MCF 10A (cell line): ENCODE measurements at places on chromosomes 12 and 14.

DNA sequence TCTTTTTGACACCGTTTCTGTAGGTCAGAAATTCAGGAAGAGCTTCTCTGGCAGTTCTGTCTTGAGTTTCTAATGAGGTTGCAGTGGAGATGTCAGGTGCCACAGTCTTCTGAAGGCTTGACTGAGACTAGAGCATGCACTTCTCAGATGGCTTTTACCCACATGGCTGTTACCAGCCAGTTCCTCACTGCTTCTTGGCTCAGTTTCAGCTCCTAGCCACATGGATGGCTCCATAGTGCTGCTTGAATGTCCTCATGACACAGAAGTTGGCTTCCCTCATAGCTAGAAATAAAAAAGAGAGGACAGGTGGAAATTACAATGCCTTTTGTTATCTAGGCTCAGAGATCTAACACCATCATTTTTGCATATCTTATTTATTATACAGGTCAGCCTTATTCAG lies 38.1 kb upstream of the SLC2A13 start:
- no peak for DNase-seq

- no peak for DNase-seq
These were observed 2.2 kb downstream of the CRADD start for GRCh38 chr12:93679308-93679925.

DNA sequence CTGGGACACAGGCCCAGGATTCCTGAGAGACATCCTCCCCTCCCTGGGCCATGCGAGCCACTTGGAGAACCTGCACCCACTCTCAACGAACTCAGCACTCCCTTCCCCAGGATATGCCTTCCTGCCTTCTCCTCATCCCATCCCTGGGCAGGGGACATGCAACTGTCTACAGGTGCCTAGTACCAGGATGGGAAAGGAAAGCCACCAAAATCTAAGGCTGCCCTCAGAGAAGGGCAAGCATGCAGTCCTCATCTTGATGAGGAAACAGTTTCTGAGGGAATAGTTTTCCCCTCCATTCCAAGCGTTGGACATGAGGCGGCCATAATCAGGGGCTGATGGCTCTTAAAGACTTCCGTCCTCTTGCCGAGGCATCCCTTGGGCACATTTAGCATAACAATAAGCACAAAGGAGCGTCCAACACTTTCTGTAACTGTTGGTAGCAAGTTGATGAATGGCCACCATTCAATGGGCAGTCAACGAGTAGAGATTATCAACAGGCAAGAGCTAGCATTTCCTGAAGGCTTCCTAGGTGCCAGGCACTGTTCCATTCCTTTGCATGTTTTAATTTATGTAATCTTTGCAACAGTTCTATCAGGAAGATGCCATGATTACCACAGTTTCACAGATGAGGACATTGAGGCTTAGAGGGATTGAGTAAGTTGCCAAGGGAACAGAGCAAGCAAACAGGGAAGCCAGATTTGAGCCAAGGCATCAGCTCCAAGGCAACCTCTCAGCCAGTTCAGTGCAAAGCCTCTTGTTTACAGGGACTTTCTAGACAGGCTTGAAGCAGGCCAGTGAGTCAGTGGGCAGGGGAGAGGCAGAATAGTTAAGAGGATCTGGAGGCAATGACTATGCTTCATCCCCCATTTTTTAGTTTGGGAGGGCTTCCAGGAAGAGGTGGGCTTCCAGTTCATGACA lies 105.1 kb downstream of the SINHCAF start:
- DNase-seq, result peak; percentile 17

- DNase-seq, result peak; percentile 59
These were observed 43.0 kb upstream of the TSPAN9 start for GRCh38 chr12:3034067-3034750.

GRCh38 chr12:114976372-114976771 lies 292.4 kb upstream of the TBX3 start:
- no peak for DNase-seq

GRCh38 chr12:38998887-38999482 lies 93.6 kb upstream of the CPNE8 start:
- DNase-seq, result no peak

GRCh38 chr14:92942576-92942975 lies 19.6 kb downstream of the CHGA start:
- DNase-seq, result no peak

DNA sequence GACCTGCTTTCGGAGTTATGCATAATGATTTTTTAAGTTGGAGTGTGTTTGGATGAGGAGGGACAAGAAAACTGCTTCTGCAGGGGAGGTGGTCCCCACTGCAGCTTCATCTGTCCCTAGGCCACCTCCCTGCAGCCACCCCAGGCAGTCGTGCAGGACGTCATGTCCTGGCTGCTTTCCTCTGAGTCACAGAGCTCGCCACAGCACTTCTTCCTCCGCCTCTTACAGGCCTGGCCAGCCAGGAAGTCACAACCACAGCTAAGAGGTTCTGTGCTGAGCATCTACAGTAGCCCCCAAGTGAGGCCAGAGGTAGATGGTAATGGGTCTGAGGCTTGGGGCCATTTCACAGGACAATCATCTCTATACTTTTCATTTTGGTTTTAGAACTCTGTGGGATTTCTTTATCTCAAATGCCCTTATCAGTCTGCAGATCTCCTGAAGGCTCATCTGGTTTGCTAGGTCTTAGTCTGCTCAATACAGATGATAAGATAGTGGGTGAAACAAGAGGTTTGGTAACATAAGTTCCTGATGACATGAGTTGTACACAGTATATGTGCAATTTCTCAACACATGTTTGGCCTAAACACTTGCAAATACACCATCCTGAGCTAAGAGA lies 106.4 kb downstream of the ARF6 start:
- DNase-seq, result peak; percentile 76

DNA sequence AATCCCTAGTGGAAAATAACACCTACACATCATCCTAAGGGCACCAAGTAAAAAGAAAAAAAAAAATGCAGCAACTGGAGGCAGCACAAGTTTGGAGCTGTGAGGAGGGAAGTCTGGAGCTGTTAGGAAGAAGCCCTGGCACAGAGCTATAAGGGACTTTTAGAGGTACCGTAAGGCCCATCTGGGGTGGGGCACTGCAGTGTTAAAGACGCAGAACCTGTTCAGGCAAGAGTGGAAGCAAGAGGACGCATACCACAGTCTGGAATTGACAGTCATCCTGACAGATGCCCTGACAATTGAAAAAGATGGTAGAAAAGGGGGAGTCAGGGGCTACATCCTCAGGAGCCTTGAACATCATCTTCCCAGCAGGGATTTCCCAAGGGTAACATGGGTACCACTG lies 195.9 kb upstream of the PLEKHG7 start:
- no peak for DNase-seq

GRCh38 chr12:53131844-53132243 lies 28.6 kb downstream of the SOAT2 start:
- no peak for DNase-seq

DNA sequence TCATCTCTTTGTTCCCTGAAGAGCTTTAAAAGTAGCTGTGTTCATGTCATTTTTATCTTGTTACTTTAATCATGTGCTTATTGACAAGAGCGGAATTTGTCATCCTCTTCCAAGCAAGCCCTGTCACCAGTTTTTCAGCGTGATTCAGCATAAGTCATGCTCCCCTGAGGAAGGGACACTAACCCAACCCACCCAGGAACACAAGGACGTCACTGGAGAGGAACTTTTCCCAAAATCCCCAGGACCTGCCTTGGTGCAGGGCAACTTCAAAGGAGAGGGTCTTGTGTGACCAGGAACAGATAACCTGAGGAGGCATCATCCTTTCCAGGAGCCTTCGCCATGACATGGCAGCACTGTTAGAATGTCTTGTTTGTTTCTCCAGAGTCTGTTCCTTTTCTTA lies 107.1 kb upstream of the DIO3 start:
- no peak for DNase-seq

DNA sequence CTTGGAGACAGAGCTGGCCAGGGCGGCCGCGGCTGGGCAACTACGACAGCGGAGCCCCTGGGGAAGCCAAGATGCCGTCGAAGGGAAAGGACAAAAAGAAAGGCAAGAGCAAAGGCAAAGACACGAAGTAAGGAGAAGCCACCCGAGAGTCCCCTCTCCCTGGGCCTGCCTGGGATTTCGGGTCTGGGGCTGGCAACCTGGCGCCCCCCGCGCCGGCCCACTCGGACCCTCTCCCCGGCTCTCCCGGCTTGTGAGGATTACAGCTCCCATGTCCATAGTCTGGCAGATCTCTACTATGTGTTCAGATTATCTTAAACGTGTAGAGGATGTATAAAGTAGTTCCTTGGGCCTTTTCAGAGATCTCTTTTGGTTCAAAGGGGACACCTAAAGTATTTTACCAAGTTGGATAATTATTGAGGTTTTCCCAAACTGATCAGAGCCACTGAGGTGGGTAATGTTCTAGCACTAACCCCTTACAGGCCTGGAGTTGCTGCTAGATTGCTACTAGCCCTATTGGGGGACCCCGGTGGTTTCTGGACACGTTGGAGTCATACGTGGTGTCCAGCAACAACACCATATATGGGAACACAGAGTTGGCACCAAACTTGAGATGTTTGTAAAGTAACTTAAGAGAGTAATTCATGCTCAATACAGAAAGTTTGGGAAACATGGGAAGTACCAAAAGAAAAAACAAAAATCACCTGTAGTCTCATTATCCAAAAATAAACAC lies 424 bp downstream of the BBOF1 start:
- peak; percentile 4 for DNase-seq

DNA sequence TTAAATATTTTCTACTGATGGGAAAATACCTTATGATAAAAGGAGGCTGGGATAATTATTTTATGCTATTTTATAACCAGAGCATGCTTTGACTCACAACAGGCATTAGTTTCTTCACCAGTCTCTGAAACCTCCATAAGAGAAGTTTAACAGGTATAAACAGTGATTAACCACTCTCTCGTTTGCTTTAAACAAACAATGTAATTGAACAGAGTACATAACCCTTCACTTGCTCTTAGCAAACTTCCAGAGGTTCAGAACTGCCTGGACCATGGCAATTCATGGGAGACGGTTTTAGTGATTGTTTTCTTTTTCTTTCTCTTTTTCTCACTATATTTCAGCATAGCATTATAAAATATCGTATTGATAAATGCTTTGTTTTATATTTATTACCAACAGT lies 35.3 kb downstream of the CFAP251 start:
- DNase-seq, result no peak

GRCh38 chr14:86787717-86788116 lies 1205.3 kb downstream of the GALC start:
- peak; percentile 59 for DNase-seq
